Activated T-helper 1 cell treated with Interleukin-2 at 50 U/mL for 16 hours (primary cell): ENCODE measurements at places on chromosomes 2 and 18.

DNA sequence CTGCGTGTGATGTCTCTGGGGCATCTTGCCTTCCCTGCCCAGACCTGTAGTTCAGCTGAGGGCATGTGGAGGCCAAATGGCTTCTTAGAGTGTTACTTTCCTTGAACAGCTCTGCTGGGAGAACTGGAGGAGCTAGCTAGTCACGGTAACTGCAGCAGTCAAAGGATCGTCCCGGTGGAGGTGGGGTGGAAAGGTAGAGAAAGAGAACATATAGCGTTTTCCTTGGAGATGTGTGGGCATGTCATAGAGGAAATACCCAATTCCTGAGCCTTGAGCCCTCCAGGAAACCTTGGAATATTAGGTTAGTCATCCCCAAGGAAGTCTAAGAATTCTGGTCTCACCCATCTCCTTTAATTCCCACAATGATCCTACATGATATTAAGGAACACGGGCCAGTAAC lies 33.5 kb upstream of the IL37 start:
- DNase-seq: no peak

DNA sequence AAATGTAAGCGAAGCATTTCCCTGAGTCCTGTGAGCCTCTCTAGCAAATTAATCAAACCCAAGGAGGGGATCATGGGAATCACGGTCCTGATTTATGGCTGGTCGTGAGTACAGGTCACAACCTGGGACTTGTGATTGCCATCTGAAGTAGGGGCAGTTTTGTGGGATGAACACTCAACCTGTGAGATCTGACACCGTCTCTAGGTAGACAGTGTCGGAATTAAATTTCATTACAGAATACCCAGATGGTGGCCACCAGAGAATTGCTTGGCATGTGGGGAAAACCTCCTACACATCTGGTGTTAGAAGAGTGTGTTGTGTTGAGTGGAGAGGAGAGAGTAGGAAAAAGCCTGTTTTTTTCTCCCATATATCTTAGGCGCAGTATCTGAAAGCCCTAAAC lies 12.5 kb downstream of the CAPN14 start:
- DNase-seq: no peak

DNA sequence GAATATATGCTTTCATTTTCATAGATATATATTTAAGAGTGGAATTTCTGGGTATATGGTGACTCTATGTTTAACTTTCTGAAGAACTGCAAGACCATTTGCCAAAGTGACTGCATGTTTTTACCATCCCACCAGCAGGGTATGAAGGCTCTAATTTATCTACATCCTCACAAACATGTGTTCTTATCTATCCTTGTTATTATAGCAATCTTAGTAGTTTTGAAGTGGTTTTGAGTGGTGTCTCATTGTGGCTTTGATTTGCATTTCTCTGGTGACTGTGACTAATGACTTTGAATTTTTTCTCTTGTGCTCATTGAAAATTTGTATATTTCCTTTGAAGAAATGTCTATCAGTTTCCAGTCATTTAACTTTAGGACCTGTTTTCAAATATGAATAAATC lies 310.2 kb upstream of the NRP2 start:
- no peak for DNase-seq

DNA sequence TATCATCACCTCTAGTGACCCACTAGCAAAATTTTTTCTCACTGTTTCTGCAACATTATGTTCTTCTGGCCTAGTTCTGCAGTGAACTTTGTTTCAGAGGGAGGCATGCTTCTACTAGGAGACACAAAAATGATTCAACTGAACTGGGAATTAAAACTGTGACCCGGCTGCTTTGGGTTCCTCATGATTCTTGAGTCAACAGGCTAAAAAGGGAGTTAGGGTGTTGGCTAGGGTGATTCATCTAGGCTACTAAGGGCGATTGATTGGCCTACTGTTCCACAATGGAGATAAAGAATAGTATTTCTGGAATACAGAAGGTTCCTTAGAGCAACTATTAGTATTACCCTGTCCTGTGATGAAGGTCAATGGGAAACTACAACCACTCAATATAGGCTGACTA lies 179.5 kb downstream of the PPP1R1C start:
- no peak for DNase-seq

GRCh38 chr2:22995576-22995975 lies 389.4 kb upstream of the KLHL29 start:
- DNase-seq: no peak

DNA sequence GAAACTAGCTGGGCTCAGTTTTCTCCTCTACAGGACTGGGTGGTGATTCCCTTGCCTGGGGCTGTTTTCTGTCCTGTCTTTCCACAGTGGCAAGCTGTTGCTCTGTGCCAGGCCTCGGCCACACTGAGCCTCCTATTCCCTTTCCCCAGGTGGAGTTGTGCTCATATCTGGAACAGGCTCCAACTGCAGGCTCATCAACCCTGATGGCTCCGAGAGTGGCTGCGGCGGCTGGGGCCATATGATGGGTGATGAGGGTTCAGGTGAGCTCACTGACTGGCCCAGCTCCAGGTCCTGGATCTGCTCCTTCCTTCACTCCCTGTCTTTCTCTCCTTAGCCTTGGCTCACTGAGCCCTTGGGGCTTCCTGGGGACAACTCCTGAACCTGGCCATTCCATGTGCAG lies 4.0 kb downstream of the NAGK start:
- no peak for DNase-seq

DNA sequence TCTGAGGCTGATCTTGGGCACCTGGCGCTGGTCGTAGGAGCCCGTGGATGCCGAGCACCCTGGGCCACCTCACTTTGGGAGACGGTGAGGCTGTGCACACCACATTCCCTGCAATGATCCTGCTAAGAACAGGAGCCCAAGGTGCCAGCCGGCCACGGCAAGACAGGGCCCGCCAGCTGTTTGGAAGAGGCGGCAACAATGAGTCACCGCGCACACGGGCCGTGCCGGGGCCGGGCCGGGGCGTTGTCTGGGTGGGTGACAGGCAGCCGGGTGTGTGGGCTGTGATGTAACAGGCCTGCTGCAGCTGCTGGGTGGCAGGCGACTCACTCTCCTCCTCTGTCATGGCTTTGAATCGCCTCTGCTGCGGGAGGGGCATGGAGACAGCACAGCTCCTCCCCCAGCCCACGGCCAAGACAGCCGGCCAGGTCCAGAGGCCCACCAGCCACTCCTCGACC lies 49.7 kb upstream of the ODC1 start:
- DNase-seq: peak; percentile 50

DNA sequence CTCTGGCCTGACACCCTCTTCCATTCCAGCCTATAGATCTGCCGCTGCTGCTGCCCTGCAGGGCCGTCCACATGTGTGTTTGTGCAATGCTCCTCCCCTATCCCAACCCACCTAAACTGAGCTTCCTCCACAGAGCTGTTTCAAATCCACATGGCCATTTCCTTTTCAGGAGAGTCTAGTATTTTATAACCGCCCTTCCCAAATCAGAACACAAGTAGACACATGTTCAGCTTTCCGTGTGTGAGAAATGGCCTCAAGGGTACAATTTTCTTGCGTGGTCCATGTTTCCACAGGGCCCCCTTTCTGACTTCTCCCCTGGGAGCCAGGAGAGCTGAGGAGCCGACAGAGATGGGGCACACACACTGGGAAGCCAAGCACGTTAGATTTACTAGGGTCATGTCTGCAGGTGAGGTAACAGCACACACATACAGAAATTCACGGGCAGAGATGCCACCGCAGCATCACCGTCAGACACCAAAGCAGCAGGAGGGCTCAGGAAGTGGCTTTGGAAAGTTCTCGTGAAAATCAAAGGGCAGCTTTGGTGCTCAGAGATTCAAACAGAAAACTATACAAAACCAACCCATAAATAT lies 102.9 kb upstream of the TGFA start:
- DNase-seq: no peak

DNA sequence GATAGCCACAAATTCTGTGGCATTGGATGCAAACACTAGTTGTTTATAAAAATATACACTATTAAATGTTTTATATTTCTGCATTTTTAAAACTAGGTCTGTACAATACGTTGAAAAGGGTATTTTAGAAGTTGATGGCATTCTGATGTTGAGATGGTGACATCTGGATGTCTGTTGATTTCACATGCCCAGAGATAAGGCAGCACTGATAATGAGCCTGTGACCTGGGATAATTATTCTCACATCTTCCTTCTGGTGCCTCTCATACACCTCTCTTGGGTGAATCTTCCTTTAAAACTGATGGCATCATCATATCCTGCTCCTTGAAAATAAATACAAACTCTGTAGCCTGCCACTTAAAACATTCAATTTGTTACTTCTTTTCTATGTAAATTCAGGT lies 208.6 kb downstream of the NYAP2 start:
- no peak for DNase-seq

DNA sequence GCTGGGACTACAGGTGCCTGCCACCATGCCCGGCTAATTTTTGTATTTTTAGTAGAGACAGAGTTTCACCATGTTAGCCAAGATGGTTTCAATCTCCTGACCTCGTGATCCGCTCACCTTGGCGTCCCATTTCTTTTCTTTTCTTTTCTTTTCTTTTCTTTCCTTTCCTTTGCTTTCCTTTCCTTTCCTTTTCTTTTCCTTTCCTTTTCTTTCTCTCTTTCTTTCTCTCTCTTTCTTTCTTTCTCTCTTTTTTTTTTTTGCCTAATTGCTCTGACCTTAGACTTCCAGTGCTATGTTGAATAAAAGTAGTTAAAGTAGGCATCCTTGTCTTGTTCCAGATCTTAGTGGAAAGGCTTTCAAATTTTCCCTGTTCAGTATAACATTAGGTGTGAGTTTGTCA lies 41.0 kb upstream of the REEP1 start:
- no peak for DNase-seq

DNA sequence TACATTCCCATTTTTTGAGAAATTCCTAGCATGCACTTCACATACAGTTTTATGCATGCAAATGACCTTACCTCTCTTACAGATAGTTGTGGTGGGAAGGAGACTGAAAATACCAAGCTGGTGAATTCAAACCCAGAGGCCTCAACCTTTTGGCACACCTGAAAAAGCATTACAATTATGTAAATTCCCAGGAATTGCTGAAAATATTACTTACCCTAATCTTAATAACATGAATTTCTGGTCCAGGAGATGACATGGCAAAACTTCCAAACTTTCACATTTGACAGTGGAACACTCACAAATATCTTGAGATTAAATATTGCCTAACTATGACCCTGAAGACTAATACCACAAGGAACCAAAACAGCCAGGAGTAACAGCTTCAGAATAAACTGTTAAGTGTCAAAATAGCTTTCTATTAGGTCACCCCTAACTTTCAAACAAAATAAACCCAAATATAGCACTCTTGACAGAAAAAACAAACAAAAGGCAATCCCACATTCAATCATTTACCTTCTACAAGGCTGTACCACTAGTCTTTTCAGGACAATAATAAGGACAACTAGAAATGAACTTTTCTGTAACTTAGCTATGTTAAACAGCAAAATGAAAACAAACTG lies 10.9 kb upstream of the PEX13 start:
- no peak for DNase-seq

DNA sequence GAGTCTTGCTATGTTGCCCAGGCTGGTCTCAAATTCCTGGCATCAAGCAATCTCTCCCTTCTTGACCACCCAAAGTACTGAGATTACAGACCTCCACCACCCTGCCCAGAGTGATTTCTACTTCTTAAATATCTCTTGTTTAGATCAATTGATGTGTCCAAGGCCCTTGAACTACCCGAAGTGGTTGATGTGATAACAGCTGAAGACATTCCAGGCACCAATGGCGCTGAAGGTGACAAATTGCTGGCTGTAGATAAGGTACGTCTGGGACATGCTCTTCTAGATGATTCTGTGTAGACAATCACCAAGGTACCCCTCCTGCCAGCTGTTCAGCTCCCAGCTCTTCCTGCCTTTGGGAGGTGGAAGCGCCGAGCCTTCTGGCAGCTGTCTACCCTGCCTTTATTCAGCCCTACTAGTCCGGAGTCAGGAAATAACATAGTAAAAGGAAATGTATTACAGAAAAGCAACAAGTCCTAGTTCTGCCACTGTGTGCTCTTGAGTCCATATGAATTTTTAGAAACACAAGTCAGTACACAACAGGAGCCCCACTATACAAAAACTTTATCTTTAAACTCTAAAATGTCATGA lies 61.3 kb upstream of the BZW1 start:
- no peak for DNase-seq

DNA sequence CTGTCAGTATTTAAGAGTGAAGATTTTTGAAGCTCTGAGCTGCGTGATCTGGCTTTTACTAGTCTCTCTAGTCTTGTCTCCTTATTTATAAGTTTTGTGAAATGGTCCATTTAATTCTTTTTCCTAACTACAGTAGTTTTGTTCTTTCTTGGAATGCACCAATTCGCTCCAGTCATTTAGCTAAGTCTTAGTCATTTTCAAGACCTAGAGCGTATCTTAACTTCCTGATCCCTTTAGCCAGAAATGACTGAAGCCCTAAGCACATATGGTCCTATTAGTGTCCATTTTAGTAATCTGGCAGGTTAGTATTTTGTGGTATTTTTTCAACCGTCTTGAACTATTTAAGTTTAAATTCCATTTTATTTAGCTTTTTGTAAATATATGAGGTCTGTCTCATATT lies 3.6 kb downstream of the BIRC6 start:
- no peak for DNase-seq

DNA sequence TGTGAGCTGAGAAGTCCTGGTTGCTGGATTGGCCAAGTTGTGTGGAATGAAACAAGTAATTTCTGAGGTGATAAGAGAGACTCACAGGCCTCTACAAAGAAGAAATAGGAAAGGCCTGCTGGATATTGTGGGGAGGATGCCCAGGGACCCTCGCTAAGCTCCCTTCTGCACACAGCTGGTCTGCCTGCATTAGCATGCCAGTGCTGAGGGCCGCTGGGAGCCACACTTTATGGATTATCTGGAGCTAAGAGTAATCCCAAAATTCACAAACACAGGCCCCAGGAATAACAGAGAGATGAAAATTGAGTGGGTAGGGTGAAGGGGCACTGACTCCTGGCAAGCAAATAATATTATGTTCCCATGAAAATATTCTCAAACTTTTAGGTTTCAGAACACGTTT lies 114.9 kb upstream of the SIX3 start:
- no peak for DNase-seq

- no peak for DNase-seq
Observed at GRCh38 chr18:26322890-26323653, 96.8 kb downstream of the TAF4B start.

GRCh38 chr2:88187038-88187676 lies 17.0 kb downstream of the THNSL2 start:
- DNase-seq: no peak

DNA sequence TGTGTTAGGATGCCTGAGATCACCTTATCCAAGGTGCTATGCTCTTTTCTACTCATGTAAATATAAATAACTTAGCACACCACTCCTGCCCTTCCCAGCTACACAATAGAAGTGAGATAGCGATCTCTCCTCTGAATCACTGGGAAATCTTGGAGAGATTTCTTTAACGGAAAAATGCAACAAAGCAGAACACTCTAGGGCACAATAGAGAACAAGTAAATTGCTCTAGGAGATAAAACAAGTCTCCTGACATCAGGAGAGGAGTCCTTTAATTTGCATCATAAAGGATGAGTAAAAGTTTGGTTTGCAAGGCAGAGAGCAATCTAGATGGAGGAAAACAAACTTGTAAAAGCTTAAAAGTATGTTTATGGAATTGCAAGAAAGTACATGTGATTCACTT lies 224.1 kb downstream of the PAX3 start:
- no peak for DNase-seq
